ENCODE measurements at places on chromosomes 12 and 14. TPM values are rescaled to one million over a fixed set of nuclear protein-coding genes. Genes with fewer than 3 reads are reported as not detected.

GRCh38 chr12:92927055-92927435 is 2.0 kb downstream of the EEA1 start:
- H3K4me3 ChIP-seq = peak overlapping the region; percentile 91
- peak overlapping the region; percentile 90 for H3K27ac ChIP-seq
- H3K4me1 ChIP-seq = peaks cover 33% of the 10 kb centered on the region
- no peaks in the 10 kb centered on the region for H3K27me3 ChIP-seq

- H3K36me3 ChIP-seq = no peaks in the 10 kb centered on the region
- DNase-seq = no peak
- H3K4me1 ChIP-seq = no peaks in the 10 kb centered on the region
Measured at GRCh38 chr12:88615490-88615889, 35.2 kb upstream of the KITLG start.

- no peak for DNase-seq
- H3K4me1 ChIP-seq = no peaks in the 10 kb centered on the region
- no peak overlapping the region for H3K4me3 ChIP-seq
- no peak overlapping the region for H3K27ac ChIP-seq
- peaks cover 14% of the 10 kb centered on the region for H3K27me3 ChIP-seq
- H3K36me3 ChIP-seq = no peaks in the 10 kb centered on the region
Measured at GRCh38 chr14:75183225-75183624, 6.8 kb upstream of the TMED10 start.

- peaks cover 17% of the 10 kb centered on the region for H3K4me1 ChIP-seq
- no peak for DNase-seq
- no peaks in the 10 kb centered on the region for H3K36me3 ChIP-seq
- peaks cover 52% of the 10 kb centered on the region for H3K27me3 ChIP-seq
Measured at GRCh38 chr14:85528080-85528896, 1.7 kb upstream of the FLRT2 start.

DNA sequence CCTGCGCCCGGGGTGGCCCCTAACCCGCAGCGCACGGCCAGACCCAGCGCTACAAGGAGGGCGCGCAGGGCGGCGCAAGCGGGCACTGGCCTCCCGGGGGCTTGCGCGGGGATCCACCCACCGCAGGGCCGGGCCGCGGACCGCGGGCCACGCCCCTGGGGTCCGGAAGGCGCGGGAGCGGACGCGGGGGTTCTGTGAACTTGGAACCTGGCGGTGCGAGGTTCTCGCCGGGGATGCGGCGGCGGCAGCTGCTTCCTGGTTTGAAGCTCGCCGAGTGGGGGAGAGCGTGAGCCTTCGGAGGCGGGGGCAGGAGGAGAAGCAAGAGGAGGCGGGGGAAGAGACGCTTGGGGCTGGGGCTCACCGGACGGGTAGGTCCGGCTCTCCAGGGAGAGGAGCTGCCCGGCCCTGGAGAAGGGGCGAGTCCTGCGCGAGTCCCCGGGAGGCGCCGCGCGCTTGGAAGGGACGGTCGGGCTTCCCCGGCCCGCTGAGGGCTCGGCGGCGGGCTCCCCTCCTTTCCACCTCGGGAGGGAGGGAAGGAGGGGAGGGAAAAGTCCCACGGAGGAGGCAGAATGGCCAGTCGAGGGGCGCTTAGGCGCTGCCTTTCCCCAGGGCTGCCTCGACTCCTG is at the start of gene PRKCH:
PRKCH (plus strand) TSS at position 195 of the 626 bp plus-strand sequence. CDS start 523 bp downstream, outside the sequence.
- H3K27ac ChIP-seq = peak within 1 kb of the TSS; percentile 96
- H3K4me3 ChIP-seq = peak within 1 kb of the TSS; percentile 99
- peaks cover 31% of the 10 kb centered on the region for H3K36me3 ChIP-seq

DNA sequence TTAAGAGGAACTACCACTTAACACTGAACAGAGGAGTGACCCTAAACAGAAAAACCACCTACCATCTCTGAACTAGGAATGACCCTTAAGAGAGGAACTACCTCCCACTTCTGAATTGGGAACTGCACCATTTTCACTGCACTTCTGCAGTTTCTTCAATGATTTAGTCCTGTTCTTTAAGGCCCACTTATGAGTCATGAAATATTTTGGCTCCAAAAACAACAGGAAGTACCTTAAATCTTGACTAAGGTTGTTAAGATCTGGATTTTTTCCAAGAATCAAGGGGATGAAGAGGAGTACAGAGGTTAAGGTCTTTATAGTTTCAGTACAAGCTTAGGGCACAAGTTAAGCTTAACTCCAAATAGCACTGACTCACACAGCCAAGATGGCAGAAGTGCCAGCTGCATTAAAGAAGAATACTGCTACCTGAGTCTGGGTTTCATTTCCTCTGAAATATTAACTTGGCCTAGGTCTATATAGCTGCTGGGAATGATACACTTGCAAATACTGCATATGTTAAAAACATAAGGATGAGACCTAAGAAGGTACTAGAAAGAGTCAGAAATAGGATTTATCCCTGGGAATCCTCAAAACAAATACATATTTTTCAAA is 4.2 kb downstream of the NPC2 start:
- no peak overlapping the region for H3K4me3 ChIP-seq
- no peak for DNase-seq
- peaks cover 3% of the 10 kb centered on the region for H3K36me3 ChIP-seq
- no peaks in the 10 kb centered on the region for H3K27me3 ChIP-seq

- no peaks in the 10 kb centered on the region for H3K27me3 ChIP-seq
- peaks cover 24% of the 10 kb centered on the region for H3K36me3 ChIP-seq
- H3K4me3 ChIP-seq = peak overlapping the region; percentile 88
- peaks cover 41% of the 10 kb centered on the region for H3K4me1 ChIP-seq
- no peak for DNase-seq
Measured at GRCh38 chr12:56339158-56339422, 406 bp downstream of the IL23A start.

DNA sequence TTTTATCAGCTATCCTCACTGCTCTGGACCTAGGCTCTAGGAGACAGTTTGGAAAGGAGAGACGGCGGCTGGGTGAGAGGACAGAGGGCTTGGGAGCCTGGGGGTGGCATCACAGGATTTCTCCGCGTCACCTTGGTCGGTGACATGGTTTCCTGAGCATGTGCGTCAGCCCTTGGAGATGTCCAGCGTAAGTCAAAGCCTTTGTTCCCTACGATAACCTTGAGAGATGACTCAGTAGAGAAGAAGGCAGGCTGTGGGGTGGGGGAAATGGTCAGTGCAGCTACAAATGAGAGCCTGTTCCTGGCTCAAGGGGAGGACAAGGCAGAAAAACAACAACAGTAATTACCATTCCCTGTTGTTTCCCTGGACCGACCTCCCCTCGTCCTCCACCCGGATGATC is 90.2 kb upstream of the TBX3 start:
- H3K4me1 ChIP-seq = no peaks in the 10 kb centered on the region
- H3K36me3 ChIP-seq = no peaks in the 10 kb centered on the region
- no peaks in the 10 kb centered on the region for H3K27me3 ChIP-seq
- no peak overlapping the region for H3K27ac ChIP-seq
- DNase-seq = no peak

- H3K27me3 ChIP-seq = peaks cover 2% of the 10 kb centered on the region
- H3K36me3 ChIP-seq = no peaks in the 10 kb centered on the region
- H3K4me3 ChIP-seq = no peak overlapping the region
- H3K27ac ChIP-seq = no peak overlapping the region
- peaks cover 4% of the 10 kb centered on the region for H3K4me1 ChIP-seq
Measured at GRCh38 chr14:23136566-23137133, 17.6 kb upstream of the CEBPE start.

- DNase-seq = no peak
- H3K4me1 ChIP-seq = peaks cover 11% of the 10 kb centered on the region
- no peaks in the 10 kb centered on the region for H3K36me3 ChIP-seq
Measured at GRCh38 chr12:125282921-125283320, 217.7 kb downstream of the AACS start.

GRCh38 chr14:22025879-22026278 is 352.3 kb upstream of the OR4E1 start:
- DNase-seq = no peak
- peaks cover 7% of the 10 kb centered on the region for H3K4me1 ChIP-seq
- H3K27me3 ChIP-seq = peaks cover 5% of the 10 kb centered on the region
- H3K36me3 ChIP-seq = peaks cover 2% of the 10 kb centered on the region
- H3K4me3 ChIP-seq = no peak overlapping the region
- H3K27ac ChIP-seq = peak overlapping the region; percentile 67

DNA sequence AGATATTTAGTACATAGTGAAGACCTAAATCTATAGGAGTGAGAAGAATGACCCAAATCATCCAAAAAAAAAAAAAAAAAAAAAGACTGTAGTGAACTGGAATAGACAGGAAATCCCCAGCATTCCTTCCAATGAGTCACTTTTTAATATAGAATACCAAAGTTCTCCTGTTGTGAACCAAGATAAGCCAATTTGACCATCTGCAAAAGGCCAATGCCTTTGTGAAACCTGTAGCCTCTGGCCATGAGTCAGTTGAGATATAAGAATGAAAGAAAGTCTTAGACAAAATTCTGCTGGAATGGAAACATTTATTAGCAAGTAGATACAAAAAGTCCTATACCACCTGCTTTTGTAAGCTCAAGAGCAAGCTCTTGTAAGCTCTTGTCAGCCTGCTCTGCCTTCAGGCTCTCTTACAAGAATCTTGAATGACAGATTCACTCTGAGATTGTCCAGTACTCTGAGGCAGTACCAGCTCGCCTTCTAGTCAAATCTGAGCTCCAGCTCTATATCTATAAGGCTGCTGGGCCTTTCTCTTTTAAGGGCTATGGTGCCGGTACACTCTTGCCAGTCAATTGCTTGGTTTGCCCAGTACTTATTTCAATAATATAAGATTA is 243.0 kb upstream of the TMTC1 start:
- no peak for DNase-seq
- H3K36me3 ChIP-seq = no peaks in the 10 kb centered on the region
- H3K4me1 ChIP-seq = no peaks in the 10 kb centered on the region
- H3K4me3 ChIP-seq = no peak overlapping the region

- no peak overlapping the region for H3K27ac ChIP-seq
- H3K36me3 ChIP-seq = no peaks in the 10 kb centered on the region
- H3K27me3 ChIP-seq = no peaks in the 10 kb centered on the region
- no peak for DNase-seq
Measured at GRCh38 chr12:132450418-132451171, 39.4 kb upstream of the FBRSL1 start.

GRCh38 chr12:112813836-112814235 is 22.3 kb downstream of the RPH3A start:
- H3K4me3 ChIP-seq = no peak overlapping the region
- H3K36me3 ChIP-seq = no peaks in the 10 kb centered on the region
- peaks cover 3% of the 10 kb centered on the region for H3K4me1 ChIP-seq
- H3K27ac ChIP-seq = no peak overlapping the region
- no peak for DNase-seq

DNA sequence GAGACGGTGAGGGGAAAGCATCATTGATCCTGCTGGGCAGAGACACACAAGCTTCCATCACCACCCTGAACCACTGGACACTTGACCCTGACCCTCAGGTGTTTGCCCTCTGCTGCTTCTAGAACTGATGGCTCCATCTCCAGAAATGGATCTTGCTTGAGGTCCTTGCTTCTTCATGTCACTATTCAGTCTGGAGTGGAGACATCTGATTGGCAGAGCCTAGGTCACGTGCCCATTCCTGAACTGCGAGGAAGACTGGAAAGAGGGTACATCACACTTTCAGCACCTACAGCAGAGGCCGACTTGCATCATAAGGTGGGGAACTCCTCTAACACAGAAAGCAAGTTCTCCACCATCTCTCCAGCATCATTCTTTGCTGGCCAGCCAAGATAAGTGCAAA is 106.7 kb upstream of the COCH start:
- no peak overlapping the region for H3K4me3 ChIP-seq
- no peak for DNase-seq
- H3K4me1 ChIP-seq = no peaks in the 10 kb centered on the region
- H3K36me3 ChIP-seq = no peaks in the 10 kb centered on the region
- H3K27ac ChIP-seq = no peak overlapping the region

DNA sequence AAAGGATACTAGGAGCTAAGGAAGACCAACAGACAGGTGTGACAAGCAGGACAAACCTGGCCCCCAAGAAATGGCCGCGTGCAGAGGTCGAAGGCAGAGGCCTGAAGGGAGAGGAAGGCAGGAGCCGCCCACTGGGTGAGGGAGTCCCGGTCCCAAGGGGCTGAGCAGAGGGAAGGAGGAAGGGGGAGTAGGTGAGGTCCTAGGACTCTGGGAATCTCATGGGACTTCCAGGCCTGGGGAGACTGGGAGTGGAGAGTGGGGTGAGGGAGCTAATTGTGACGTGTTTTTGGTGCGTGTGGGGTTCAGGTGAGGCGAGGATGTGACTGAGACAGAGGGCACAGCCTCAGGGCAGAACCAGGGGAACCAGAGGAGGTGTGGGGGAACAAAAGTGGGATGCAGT is 11.7 kb upstream of the FLVCR2 start:
- DNase-seq = no peak
- H3K27me3 ChIP-seq = peaks cover 4% of the 10 kb centered on the region

DNA sequence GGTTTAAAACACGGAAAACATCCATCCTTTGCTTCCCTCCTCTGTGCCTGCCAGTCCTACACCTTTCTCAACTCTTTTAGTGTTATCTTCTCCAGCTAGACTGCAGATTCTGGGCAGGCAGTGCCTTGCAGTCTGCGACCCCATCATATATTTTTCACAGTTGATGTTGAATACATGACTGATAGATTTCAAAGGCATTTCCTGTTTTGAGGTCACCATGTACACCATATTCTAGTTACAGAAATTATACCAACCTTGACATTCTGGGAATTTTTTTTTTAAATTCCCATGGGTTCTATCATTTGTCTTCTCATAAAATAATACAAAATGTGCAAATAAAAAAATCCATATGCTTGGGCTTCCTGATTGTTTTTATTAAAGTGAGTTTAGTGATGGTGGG is 16.6 kb downstream of the SOCS2 start:
- peaks cover 31% of the 10 kb centered on the region for H3K27me3 ChIP-seq
- H3K4me1 ChIP-seq = peaks cover 34% of the 10 kb centered on the region
- peaks cover 7% of the 10 kb centered on the region for H3K36me3 ChIP-seq
- H3K4me3 ChIP-seq = peak overlapping the region; percentile 13
- H3K27ac ChIP-seq = no peak overlapping the region

- no peak overlapping the region for H3K4me3 ChIP-seq
- no peaks in the 10 kb centered on the region for H3K4me1 ChIP-seq
- no peaks in the 10 kb centered on the region for H3K27me3 ChIP-seq
- DNase-seq = no peak
- peaks cover 2% of the 10 kb centered on the region for H3K36me3 ChIP-seq
Measured at GRCh38 chr12:89941436-89941835, 232.8 kb upstream of the ATP2B1 start.

LMNTD1 gene
- total RNA-seq = not detected

TAS2R31 gene
- 2.9 TPM for total RNA-seq

CISTR gene
- not detected for total RNA-seq

RGS6 gene
- not detected for total RNA-seq

SERPINA10 gene
- not detected for total RNA-seq

CMKLR1 gene
- 1.0 TPM for total RNA-seq

CLEC4A gene
- total RNA-seq = 0.83 TPM

LRP6 gene
- total RNA-seq = 1.1 TPM

Data from activated naive CD8-positive, alpha-beta T cell treated with anti-CD3 and anti-CD28 coated beads, Interleukin-2, amount 10 ng/mL, durations not matched to agents 7 days and 5 days (primary cell).